Epithelial cell of alveolus of lung (primary cell): ENCODE measurements at places on chromosomes 4 and X. TPM values are rescaled to one million over a fixed set of nuclear protein-coding genes. Genes with fewer than 3 reads are reported as not detected.

SLC26A1 gene
- not detected in 2 replicates for total RNA-seq

SLITRK4 gene
- 5.3 and 6.5 TPM in 2 replicates for total RNA-seq

NEUROG2 gene
- total RNA-seq, result not detected in 2 replicates

HEPH gene
- 8.5 and 29.9 TPM in 2 replicates for total RNA-seq

TRIM60 gene
- total RNA-seq, result not detected in 2 replicates

FAM9C gene
- total RNA-seq, result not detected in 2 replicates
